Uterus (tissue), 4 donors: ENCODE measurements at places on chromosomes 16 and 17. TPM values are rescaled to one million over a fixed set of nuclear protein-coding genes. Genes with fewer than 3 reads are reported as not detected.

Gene MYL4
- total RNA-seq: not detected

- DNase-seq: no peak
Measured at GRCh38 chr17:10088444-10088843, 110.0 kb downstream of the GAS7 start.

DNA sequence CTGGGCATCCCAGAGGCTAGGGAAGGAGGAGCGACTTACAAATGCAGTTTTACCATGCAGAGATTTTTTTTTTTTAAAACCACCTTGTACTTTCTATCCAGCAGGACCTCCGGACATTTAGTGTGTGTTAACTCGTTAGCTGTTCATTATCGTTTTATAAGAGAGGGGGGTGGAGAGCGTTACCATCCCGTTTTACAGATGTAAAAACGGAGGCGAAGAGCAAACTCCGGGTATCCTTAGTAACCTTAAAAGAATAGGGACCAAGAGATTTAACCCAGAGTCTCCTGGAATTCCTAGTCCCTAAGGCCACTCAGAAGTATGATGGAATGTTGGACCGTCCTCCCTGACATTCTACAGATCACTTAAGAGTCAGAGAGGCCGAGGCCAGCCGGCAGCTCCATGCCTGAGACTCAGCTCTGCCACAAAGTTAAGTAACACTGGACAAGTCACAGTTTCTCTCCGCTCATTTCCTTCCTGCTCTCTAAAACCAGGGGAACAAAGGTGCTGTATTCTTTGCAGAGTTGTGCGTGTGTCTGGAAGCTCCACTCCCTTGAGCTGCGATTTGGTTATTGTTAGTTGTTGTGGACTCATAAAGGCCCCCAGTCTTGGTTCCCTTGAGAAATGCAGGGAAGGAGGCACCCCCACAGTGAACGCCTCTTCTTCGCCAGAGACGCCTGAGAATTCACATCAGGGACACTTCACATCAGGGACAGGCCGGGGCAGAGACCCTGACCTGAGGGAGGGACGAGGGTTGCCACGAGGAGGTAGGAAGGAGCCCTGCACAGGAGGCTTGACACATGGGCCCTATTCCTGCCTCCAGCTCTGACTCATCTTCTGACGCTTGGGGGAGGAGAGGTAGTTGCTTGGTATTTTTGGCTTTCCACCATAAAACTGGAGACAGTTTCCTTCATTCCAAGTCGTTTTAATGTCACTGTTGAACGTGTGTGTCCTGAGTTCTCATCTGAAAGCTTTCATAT is 1.2 kb downstream of the DUSP14 start:
- DNase-seq: peak; percentile 61

DNA sequence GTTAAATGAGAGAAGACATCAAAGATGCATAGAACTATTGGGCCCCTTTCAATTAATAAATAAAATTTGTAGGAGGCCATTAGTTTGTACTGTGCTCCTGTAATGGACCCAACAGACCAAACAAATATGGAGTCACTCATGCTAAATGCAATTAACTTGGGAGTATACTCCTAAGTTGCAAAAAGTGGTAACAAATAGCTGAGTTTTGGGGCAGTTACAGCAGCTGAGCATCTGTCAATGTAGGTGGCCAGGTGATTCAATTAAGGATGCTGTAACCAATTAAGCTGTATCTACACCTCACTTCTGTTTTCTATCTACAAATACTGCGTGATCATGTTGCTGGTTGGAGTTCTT is 34.9 kb downstream of the WNT9B start:
- no peak for DNase-seq

- DNase-seq: no peak
Measured at GRCh38 chr17:64498308-64499203, 1.7 kb upstream of the POLG2 start.

- DNase-seq: no peak
Measured at GRCh38 chr16:88357317-88358022, 25.3 kb upstream of the ZNF469 start.

- DNase-seq: no peak
Measured at GRCh38 chr16:57128771-57129389, 36.5 kb downstream of the CPNE2 start.
